ENCODE measurements at places on chromosomes 16 and 17. TPM values are rescaled to one million over a fixed set of nuclear protein-coding genes. Genes with fewer than 3 reads are reported as not detected.

Gene RNF222
- 10.8 TPM for total RNA-seq

Gene KATNIP
- total RNA-seq: 21.0 TPM

Gene KARS1
- total RNA-seq: 91.9 TPM

Gene ODAD4
- total RNA-seq: not detected

Gene TBC1D3K
- not detected for total RNA-seq

Gene CCDC200
- not detected for total RNA-seq

Gene INO80E
- 37.0 TPM for total RNA-seq

Gene KRT9
- 0.16 TPM for total RNA-seq

Gene EIF3CL
- total RNA-seq: 81.2 TPM

Gene TELO2
- 21.3 TPM for total RNA-seq

- ATAC-seq: no peak
Observed at GRCh38 chr16:75703306-75703705, 2.0 kb upstream of the DUXB start.

GRCh38 chr16:67547423-67548264, 14.7 kb upstream of the CTCF start:
- ATAC-seq: peak; percentile 74

DNA sequence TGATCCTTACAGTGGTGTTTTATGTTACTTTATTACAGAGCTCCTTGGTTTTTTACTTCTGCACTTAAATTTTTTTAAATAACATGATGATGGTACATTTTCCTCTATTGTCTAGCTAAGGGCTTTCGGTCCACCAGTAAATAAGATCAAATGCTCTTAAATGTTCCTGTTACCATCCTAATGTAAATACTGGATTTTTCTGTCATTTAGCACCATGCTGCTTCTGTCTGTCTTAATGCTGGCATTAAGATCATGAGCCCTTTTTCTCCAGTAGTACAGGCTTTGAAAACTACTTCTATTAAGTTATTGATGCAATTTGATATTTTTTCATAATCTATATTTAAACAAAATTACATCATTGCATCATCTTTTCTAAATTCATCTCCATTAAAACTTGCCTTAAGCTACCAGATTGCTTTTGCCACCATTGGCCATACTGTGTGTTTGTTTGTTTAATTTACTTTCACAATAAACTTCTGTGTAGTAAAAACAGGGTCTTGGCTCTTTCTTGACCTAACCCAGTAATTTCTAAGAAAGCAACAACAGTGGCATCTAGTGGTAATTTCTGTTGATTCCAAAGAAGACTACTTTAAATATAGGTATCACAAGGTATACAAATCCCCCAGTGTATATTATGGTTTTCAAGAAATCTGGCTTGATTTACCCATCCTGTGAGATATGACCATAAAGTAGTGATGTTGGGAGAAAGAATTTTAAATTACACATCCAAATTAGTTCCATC, 9.0 kb upstream of the PHAF1 start:
- no peak for ATAC-seq

- ATAC-seq: no peak
Observed at GRCh38 chr17:83129676-83130075, 50.3 kb downstream of the METRNL start.

DNA sequence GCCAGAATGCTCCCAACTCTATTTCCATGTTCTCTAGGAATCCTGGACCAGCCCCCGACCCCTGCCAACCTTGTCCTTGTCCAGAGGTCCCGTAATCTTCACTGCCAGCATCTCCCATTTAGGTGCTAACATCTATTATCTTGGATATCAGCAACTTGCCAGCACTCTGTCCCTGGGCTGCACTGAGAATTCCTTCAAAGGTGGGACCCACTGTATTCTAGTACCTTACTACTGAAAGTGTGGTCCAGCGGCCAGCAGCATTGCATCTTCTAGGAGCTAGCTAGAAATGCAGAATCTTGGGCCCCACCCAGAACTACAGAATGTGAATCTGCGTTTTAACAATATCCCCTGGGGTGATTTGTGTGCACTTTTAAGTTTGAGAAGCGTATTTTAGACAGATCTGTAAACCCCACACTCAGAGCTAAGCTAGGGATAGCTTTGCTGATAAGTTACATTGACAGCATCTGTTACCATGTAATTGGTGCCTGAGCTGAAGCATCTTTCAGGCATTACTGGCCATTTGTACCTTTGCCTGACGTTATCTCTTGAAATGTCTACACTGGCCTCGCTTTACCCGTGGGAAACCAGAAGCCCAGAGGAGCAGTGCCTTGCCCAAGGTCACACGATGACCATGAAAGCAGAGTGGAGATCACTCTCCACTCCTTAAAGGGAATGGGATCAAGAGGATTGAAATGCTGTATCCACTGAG, 8.3 kb downstream of the ABAT start:
- no peak for ATAC-seq

DNA sequence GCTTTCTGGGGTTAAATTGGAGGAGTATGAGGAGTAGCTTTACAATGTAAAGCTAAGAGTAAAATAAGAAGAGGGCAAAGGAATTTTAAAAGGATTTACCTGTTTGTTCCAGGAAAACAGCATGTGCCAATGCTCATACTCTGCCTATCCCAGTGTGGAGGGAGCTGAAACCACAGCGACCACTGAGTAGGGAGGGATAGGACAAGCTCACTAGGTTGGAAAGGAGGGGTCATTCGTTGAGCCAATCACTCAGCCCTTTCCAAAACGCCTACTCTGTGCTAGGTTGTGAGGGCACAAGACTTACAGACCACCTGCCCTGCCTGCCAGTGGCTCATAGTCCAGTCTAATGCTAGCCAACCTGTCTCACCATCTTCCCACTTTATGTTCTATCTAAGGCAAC, 1.1 kb upstream of the DNAJC7 start:
- no peak for ATAC-seq

GRCh38 chr17:42517516-42517915, 18.5 kb upstream of the NAGLU start:
- ATAC-seq: peak; percentile 76

GRCh38 chr17:40404003-40404402, 13.7 kb downstream of the TOP2A start:
- no peak for ATAC-seq

DNA sequence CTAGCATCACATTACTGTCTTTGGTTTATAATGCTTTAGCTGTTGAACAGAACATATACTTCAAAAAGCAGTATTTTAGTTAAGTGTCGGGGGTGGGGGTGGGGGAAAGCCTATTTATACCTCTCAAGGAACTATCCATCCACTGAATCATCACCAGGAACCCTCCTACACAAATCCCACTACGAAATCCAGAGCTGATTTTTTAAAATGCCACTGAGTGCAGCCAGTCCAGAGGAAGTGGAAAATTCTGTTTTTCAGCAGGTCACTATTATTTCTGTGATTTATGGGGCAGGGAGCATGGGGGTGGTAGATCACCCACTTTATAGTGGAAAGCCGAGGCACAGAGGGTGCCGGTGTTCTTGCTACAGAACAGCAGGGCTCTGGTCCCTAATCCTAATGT, 284.1 kb downstream of the SOX9 start:
- no peak for ATAC-seq

- no peak for ATAC-seq
Observed at GRCh38 chr17:56624912-56625311, 31.4 kb downstream of the NOG start.

- no peak for ATAC-seq
Observed at GRCh38 chr16:17511340-17511739, 40.6 kb upstream of the XYLT1 start.

DNA sequence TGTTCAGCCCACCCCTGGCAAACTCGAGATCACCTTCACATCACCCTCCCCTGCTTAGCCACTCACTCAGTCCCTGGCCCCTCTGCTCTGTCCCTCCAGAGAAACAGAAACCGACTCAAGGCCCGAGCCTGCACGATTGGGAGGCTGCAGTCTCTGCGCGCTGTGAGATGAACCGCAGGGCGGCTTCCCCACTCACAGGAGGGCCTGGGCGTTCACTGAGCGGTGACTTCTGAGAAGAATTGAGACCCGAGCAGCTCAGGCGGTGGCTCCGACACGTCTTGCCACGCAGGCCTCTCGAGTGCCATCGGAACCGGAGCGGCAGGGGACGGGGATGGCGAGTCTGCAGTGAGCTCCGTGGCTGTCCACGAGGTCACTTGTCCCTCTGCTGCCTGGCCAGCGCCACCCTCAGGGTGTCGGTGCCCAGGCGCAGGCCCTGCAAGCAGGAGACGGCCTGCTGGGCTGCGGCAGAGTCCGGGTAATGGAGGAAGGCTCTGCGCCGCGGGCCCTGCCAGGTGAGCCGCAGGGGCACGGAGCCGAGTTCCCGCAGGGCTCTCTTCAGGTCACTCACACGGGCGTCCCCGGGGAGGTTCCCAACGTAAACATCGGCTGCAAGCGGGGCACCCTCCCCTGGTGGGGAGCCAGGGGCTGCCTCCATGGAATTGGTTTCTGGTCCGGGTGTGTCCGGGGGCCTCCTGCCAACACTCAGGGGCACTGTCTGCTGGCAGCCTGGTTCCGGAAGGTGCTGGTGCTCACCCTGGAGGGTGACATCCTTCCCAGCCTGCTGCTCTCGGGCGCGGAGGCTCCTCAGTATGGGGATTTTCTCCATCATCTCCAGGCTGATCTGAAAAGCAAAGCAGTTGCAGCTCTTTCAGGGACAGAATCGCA, 21.6 kb downstream of the FOXF1 start:
- ATAC-seq: no peak

DNA sequence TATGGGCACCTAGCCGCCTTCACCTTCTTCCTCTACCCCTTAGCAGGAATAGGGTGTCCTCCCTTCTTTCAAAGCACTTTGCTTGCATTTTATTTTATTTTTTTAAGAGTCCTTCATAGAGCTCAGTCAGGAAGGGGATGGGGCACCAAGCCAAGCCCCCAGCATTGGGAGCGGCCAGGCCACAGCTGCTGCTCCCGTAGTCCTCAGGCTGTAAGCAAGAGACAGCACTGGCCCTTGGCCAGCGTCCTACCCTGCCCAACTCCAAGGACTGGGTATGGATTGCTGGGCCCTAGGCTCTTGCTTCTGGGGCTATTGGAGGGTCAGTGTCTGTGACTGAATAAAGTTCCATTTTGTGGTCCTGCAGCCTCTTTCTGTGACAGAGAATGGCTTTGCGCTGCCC, 4.6 kb downstream of the TMUB2 start:
- ATAC-seq: no peak

DNA sequence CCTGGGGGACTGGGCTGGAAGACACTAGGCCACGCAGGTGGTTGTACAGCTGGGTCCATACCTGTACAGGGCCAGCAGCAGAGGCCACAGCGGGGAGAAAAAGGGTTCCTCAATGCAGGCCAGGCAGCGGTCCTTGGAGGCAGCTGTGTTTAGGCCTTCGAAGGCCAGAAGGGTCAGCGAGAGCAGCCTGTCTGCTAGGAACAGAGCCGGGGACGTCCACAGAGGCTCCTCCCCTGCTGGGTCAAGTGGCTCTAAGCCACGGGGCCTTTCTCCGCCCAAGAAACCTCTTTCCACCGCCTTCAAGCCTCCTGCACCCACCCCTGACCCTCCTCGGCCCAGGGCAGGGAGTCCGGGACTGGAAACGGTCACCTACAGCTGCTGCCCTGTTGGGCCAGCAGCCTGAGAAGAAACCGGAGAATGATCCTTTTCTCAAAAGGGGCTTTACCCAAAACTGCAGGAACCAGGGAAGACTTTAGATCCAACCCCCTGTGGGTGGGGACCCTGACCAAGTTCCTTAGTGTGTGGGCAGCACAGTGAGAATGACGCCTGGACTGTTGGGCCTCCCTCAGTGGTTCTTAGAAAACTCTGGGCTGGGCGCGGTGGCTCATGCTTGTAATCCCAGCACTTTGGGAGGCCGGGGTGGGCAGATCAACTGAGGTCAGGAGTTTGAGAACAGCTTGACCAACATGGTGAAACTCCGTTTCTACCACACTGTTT, 8.4 kb upstream of the SPATA2L start:
- no peak for ATAC-seq
